ENCODE measurements at places on chromosomes 16 and 17.

- DNase-seq: no peak
These were observed 2.4 kb downstream of the ARHGDIA start for GRCh38 chr17:81868674-81869220.

DNA sequence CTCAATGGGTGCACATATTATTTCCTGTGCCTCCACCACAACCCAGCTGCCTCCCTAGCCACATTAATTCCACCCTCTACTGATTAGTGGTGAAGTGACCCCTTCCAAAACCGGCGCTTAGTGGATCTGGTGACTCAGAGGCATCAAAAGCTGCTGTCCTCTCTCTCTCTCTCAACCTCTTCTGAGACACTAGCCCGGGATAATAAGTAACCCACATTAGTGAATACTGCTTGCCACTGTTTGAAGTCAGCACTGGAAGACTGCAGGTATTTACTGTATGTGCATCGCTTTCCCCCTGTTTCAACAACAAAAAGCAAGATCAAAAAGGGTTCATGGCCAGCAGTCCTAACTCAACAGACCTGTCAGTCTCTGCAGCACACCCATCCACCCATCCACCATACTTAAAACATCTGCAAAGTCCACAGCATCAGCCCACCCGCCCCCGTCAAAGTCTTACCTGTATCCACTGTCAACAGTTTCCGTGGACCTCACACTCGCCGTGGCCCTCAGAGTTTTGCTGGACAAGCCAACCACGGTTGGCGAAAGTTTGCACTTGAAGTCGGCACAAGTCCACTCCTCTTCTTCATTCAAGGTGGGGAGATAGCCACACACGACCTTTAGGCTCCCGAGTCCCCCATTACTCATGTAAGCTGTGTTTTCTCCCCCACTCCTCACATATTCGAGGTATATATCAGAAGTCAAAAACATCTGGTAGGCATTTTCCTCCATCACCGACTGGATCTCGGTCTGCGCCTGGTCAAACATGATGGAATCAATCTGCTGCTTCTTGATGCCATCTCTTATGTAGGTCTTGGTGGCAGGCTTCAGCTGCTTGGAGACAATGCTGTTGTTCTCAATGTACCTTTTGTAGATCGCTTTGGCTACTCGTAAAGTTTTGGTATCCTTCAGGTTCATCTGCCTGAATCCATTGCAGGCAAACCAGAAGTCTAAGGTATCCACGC, 3.8 kb downstream of the AXIN2 start:
- DNase-seq: peak; percentile 33

DNA sequence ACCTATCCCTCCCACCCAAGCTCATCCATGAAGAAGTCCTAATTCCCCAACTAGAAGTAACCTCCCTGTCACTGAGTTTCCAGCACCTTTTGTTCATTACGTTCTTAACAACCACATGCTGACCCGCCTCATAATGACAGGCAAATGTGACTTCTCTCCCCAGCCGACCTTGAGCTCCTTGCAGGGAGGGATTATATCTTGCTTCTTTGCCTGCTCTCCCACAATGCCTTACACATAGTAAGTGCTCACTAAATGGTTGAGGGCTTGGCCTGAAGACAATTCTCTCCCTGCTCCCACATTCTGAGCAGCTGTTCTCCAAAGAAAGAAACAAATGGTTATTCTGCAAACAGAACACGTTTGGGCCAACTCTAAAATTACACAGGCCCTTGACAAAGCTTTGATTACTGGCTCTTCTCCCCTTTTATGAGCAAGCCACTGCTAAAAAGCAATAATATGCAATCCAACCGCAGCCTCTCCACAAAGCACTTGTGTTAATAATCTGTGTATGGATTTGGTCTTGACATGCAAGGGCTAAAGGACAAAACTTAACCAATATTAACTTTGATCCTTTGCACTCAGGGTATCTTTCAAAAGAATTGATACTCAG, 23.2 kb downstream of the SLC39A11 start:
- DNase-seq: no peak

GRCh38 chr16:75820672-75821071, 94.4 kb upstream of the CPHXL start:
- no peak for DNase-seq

DNA sequence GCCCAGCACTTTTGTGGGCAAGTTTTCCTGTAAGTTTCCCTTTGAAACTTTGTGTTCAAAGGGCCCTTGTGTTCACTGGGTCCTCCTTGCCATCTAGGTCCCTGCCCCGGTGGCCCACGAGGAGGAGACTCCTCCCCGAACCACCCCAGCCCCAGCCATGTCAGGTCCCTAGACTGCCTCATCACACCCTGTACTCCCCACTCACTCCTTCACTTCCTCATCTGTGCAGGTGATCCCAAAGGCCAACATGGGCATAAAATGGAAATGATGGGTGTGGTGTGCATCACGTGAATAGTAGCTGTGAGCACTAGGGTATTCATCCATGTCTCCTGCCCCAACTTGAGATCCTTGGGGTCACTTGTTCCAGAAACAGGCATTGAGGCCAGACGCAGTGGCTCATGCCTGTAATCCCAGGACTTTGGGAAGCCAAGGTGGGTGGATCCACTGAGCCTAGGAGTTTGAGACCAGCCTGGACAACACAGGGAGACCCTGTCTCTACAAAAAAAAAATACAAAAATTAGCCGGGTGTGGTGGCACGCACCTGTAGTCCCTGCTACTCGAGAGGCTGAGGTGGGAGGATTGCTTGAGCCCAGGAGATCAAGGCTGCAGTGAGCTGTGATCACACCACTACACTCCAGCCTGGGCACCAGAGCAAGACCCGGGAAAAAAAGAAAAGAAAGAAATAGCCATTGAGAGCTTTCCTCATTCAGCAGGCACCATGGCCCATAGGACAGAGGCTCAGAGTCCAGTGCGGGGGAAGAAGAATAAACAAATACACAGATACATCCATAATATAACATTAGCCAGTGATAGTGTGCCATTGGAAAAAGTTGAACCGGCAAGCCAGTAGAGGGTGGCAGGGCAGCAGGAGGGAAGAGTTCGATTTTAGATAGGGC, 74.5 kb downstream of the KATNIP start:
- no peak for DNase-seq

DNA sequence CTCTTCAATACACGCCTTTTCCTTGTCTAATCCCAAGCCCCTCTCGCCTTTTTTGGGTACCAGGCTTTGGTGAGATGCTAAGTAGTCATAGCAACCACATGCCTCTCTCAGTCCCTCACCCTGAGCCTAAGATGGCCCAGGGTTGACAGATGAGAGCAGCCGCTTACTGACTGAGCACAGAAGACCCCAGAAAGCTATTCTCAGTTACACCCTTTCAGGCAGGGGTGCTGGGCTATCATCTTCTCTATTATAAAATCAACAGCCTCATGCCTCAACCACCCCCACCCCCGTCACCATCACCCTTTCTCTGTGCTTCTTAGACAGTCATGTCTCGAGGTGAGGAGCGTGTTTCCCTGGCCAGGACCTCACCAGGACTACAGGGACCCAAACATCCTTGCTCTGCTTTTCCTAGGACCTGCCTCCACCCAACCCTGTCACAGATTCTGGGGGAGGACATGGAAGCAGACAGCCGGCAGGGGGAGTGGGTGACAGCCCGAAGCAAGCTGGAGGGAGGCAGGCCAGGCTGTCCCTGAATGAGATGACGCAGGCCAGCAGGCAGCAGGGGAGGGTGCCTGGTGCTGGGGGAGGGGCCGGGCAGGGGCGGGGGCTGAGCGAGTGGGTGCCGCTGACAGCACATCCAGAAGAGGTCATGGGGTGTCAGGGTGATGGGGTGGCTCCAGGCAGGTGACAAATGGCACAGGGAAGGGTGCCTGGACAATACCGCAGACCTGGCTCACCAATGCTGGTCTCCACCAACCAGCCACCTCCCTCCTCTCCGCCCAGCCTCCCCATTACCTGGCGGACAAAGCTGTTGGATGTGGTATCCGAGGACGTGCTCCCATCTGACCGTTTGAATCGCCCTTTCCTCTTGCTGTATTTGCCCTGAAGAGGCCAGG, 3.1 kb downstream of the CACNB1 start:
- no peak for DNase-seq

DNA sequence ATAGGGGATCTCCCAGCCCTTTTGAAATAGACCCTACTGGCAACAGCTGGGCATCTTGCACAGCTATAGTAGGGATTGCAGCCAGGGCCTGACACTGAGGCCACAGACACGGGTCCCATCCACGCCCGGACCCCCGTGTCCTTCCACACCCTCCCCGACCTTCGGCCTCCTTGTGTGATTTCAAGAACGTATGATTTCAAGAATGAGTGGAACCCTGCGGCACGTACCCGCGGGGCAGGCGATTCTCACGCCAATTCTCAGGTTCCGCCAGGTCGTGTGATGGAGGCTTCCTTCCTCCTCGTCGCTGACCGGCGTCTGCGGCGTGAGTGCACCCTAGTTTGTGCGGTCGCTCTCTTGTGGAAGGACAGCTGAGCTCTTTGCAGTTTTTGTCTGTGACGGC, 56.3 kb upstream of the GNG13 start:
- DNase-seq: no peak

Data from activated CD4-positive, alpha-beta T cell treated with anti-CD3 and anti-CD28 coated beads, Interleukin-2, amount 10 ng/mL, durations not matched to agents 7 days and 5 days (primary cell).